ENCODE measurements at places on chromosomes 4 and X.

GRCh38 chrX:30593440-30594200, 16.1 kb upstream of the TASL start:
- no peak for DNase-seq

GRCh38 chr4:40502220-40502619, 127.4 kb downstream of the RBM47 start:
- DNase-seq: no peak

DNA sequence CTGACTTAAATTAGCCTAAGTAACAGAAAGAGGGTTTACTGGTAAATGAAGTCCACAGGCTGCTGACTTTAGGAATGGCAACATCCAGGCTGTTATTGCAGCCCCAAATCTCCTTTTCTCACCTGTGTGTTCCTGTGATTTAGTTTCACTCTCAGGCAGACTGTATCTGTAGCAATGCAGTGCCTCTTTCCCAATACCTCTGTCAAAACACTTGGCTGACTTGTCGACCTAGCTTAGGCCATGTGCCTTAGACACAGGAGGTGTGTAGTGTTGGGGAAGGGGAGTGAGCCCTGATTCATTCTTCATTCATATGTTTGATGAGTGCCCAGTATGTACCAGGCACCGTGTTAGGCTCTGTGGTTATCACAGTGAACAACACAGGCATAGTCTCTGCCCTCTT, 46.9 kb downstream of the JADE3 start:
- peak; percentile 29 for DNase-seq

DNA sequence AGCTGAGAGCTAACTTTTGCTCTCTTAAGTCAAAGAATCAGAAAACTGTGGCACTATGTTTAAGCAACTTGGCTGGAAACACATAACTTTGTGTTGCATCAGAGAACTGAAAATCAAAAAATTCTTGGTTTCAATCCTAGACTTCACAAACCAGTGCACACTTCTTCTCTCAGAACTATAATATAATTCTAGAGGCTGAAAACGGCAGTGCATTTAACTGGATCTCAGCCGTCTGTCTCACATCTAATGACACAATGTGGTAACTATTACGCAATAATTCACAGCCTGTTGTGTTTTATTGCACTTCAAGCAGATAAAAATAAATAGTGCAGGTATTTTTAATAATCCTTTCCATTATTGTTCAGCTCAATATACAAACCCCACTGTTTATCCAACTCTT, 260.6 kb upstream of the DIAPH2 start:
- peak; percentile 49 for DNase-seq

DNA sequence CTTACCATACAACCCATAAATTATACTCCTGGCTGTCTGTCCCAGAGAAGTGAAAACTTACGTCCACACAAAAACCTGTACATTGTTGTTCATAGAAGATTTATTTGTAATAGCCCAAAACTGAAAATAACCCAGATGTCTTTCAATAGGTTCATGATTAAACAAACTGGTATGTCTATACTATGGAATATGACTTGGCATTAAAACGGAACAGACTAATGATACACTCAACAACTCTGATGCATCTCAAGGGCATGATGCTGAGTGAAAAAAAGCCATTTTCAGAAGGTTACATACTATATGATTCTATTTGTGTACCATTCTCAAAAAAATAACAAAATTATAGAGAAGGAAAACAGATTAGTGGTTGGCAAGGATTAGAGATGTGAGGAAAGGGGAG, 11.6 kb upstream of the MND1 start:
- no peak for DNase-seq

- no peak for DNase-seq
Measured at GRCh38 chr4:165714650-165715049, 158.4 kb upstream of the TLL1 start.

DNA sequence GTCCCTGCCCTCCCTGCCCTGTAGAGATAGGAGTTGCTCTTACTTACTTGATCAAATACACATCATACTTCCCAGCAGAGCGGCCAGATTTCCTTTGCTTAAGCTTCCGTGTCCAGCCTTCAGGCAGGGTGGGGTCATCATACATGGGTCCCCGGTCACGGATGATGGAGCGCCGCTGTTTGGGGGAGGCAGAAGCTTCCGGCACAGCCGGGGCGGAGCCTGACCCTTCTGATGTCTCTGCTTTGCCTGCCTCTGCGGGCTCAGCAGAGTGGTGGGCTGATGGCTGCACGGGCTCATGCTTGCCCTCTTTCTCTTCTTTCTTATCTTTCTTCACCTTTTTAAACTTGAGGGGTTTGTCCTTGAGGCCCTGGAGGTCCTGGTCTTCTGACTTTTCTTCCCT, 12.5 kb upstream of the IRAK1 start:
- DNase-seq: no peak

DNA sequence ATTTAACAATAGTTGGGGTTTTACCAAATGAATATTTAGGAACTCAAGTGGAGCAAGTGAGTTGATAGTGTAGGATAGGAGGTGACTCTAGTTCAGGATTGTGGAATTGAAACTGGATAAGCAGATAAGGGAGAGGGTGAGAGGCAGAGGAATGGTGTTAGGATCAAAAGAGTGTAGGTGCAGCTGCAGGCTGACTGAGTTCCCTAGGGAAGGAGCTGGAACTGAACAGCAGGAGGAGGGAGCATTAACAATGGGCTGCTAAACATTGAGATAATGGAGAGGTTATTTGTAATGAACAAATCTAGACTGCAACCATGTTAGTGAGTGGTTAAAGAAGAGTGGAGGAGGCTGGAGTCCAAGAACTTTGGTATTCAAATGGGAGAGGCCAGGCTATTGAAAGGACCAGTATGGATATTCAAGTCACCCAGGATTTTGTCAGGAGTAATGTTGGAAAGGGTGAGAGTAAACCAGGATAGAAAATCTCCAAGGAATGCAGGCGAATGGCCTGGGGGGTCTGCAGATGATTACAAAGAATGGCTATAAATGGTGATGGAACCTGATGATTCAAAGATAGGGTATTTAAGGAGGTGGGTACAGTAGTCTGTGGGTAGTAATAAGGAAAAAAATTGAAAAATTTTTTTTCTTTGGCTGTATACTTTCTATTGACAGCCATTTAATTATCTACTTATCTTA, 497.1 kb upstream of the TENM3 start:
- DNase-seq: no peak

DNA sequence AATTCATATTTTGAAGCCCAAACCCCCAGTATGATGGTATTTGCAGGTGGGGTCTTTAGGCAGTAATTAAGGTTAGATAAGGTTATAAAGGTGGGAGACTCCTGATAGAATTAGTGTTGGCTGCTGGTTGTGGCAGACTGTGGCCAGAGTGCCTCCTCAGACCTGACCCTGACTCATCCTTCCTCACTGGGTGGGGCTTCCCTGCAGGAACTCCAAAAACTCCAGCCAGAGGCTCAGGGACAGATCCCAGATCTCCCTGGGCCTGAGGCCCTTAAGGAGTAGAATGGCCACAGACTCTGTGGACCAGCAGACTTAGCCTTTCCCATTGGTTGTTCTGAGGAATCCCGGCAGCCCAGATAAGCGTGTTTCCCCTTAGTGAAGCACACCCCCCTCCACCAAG, 463.0 kb upstream of the CPEB2 start:
- no peak for DNase-seq

GRCh38 chr4:78174891-78175290, 117.8 kb downstream of the FRAS1 start:
- DNase-seq: no peak

DNA sequence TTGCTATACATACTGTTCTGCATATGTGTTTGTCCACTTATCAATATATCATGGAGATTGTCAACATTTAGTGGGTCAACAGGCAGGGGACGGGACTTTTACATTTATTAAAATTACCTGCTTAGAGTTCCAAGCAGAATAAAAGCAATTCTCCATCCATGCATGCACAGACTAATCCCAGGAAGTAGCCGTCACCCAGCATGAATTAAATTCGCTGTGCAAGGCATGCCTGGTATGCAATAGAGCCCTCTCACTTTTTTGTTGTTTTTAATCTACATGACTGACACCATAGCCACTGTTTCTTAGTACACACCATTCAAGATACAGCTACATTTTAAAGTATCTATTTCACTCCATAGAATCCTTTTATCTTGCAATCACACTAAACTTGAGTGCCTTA, 108.9 kb downstream of the USP46 start:
- no peak for DNase-seq

DNA sequence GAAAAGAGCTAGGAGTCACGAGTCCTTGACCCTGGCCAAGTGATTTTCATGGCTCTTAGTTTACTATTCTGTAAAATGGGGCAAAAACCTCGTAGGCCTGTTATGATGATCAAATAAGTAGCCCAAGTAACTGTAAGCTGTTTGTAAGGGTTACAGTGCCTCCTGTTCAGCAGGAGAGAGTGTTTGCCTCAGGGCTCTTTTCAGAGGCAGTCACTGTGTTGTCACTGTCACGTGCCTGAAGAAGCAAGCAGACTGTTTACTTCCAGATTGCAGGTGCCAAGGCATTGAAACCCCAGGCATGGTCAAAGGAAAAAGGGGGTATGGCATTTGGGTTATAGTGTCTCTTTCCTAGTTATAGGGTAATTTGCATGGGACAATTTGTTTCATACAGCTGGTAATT, 4.5 kb downstream of the RAB39B start:
- DNase-seq: no peak

DNA sequence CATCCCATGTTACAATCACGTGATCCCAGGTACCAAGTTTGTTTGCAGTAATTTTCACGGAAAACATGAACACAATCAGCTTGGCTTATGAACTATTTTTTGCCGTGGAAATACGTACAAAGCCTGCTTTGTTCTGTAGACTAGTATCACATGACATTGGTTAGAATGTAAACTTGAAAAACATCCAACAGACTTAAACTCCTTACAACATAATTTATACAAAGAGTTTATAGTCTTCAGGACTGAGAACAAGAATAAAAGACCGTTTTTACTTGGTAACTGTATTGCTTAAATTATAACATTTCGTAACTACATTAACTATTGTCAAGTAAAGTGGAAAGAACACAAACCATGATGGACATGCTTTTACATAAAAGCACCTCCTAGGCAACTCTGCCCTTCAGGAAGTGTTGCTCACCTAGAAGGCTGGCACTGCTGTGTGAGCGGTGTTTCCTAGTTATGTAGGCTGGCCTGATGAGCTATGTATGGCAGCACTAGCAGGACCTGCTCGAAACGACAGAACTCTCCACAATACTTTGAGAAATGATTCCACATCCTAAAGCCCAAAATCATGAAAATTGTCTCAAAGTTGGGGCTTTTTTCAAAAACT, 41.8 kb upstream of the WDR1 start:
- DNase-seq: peak; percentile 63

- no peak for DNase-seq
Measured at GRCh38 chr4:72300126-72300525, 268.3 kb downstream of the NPFFR2 start.

GRCh38 chr4:2142630-2143427, 83.7 kb downstream of the NAT8L start:
- DNase-seq: peak; percentile 44

DNA sequence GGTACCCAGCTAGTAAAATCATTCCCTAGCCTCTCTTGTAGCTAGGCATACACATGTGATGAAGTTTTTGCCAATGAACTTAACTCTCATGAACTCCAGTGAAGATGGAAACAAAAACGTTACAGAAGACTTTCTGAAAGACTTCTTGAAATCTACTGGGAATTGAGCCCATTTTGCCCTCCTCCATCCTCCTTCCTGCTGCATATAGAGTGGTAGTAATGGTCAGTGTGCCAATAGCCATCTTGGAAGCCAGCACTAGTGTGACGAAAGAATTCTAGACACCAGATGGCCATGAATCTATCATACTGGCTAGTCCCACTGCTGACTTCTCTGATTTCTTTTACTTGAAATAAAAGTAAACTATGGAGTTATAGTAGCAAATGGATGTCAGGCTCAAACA, 30.9 kb upstream of the PPA2 start:
- DNase-seq: peak; percentile 21

All from fibroblast of pulmonary artery (primary cell).